ENCODE measurements at places on chromosomes 4 and X.
A peak's percentile ranks its signal among the peaks of the same experiment; 100 is the strongest.

DNA sequence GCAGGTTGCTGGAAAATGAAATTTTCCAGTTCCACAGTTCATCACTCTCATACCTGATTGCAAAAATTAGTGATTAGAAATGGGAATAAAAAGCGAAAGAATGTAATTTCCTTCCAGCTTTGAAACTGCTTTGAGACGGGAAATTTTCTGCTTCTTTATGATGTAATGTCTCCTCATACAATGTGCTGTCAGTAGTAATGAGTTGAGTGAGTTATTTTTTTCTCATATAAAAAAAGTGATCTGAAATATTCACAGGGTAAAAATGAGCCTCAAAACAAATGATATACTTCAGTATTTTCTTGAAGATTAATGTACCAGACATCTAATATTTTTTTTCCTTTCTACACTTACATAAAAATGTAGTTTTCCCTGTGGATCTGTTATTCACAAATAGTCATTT lies 179.1 kb upstream of the FAT4 start:
- no peak overlapping the region for H3K4me3 ChIP-seq
- no peaks in the 10 kb centered on the region for H3K36me3 ChIP-seq
- DNase-seq, result no peak
- no peaks in the 10 kb centered on the region for H3K27me3 ChIP-seq

GRCh38 chr4:133969202-133969848 lies 232.3 kb downstream of the PABPC4L start:
- H3K27ac ChIP-seq, result no peak overlapping the region
- no peaks in the 10 kb centered on the region for H3K27me3 ChIP-seq
- H3K36me3 ChIP-seq, result no peaks in the 10 kb centered on the region
- H3K4me3 ChIP-seq, result no peak overlapping the region
- H3K4me1 ChIP-seq, result no peaks in the 10 kb centered on the region

DNA sequence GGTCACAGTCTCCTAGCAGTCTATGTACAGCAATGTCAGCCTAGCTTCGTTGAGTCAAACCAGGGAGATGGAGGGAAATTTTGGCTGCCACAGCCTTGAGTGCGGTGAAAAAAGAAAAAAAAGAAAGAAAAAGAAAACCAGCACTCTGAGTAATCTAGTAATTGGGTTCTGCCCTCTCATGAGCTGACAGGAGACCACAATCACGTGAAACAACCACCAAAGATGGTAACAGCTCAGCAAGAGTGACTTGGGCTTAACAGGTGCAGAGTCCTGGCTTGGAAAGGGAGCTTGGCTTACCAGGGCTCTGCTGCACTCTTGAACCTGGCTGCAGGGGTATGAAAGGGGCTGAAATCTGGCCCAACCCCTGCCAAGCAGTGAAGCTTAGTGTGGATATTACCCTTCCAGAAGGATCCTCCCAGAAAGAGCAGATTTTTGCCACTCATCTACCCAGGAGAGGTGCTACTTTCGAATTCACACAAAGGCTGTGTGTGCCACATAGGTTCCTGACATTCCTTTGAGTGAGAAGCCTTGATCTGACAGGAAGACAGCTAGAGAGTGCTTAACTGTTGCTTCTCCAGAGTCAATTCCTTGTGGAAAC lies 350.3 kb downstream of the PTTG2 start:
- no peak overlapping the region for H3K4me3 ChIP-seq
- H3K27ac ChIP-seq, result peak overlapping the region; percentile 38
- peaks cover 15% of the 10 kb centered on the region for H3K36me3 ChIP-seq
- peaks cover 58% of the 10 kb centered on the region for H3K4me1 ChIP-seq
- peak; percentile 77 for DNase-seq

- H3K4me1 ChIP-seq, result no peaks in the 10 kb centered on the region
- DNase-seq, result no peak
- no peaks in the 10 kb centered on the region for H3K36me3 ChIP-seq
Measured at GRCh38 chr4:83993774-83994173, 457.9 kb downstream of the GPAT3 start.

DNA sequence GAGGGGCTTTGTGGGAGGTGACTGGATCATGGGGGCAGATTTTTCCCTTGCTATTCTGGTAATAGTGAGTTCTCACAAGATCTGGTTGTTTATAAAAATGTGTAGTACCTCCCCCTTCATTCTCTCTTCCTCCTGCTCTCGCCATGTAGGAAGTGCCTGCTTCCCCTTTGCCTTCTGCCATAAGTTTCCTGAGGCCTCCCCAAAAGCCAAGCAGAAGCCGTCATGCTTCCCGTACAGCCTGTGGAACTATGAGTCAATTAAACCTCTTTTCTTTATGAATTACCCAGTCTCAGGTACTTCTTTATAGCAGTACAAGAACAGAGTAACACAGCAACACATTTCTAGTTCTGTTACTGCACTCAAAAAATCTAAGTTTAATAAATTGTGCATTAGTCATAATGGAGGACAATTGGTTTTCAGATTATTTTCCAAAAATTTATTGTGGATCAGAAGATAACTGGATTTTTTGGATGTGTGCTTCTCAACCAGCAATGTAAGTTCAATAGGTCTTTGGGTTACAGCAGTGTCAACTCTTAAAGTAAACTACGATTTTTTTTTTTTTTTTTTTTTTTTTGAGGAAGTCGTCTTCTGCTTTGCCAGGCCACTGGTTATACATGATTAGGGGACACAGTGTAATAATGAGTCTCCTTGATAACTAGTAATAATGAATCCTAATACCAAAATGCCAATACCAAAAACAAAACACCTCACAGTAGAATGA lies 69.9 kb downstream of the CHIC2 start:
- no peaks in the 10 kb centered on the region for H3K27me3 ChIP-seq
- no peak overlapping the region for H3K4me3 ChIP-seq
- H3K27ac ChIP-seq, result no peak overlapping the region

- H3K36me3 ChIP-seq, result no peaks in the 10 kb centered on the region
- no peaks in the 10 kb centered on the region for H3K27me3 ChIP-seq
- no peaks in the 10 kb centered on the region for H3K4me1 ChIP-seq
- DNase-seq, result no peak
- no peak overlapping the region for H3K27ac ChIP-seq
Measured at GRCh38 chrX:27765718-27766117, 42.1 kb upstream of the MAGEB10 start.

- no peak overlapping the region for H3K27ac ChIP-seq
- H3K4me1 ChIP-seq, result peaks cover 2% of the 10 kb centered on the region
- H3K27me3 ChIP-seq, result peaks cover 3% of the 10 kb centered on the region
- no peak overlapping the region for H3K4me3 ChIP-seq
Measured at GRCh38 chr4:2212831-2213230, 29.1 kb downstream of the HAUS3 start.

- H3K4me1 ChIP-seq, result no peaks in the 10 kb centered on the region
- peaks cover 2% of the 10 kb centered on the region for H3K27me3 ChIP-seq
- H3K27ac ChIP-seq, result no peak overlapping the region
- DNase-seq, result no peak
Measured at GRCh38 chrX:25049357-25049756, 33.6 kb upstream of the ARX start.

DNA sequence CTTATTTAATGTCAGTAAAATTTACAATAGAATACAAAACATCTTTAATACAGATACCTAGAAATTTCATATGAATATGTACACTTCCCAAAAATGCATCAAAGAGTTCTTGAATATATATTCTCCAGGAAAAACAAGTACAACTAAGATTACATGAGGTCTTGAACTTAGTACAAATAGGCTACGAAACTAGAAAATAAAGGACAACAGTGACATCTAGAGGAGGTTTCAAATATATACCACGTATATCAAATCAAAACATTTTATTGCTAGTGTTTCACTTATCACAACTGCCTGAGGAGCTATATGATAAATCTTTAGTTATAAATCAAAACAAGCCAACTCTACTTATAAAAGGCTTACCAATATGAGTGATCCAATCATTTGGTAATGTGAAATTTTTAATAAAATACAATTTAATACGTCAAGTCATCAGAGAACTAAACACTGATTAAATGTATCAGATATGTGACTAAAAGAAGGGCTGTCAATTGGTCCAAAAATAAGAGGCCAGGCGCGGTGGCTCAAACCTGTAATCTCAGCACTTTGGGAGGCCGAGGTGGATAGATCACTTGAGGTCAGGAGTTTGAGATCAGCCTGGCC lies 36.6 kb downstream of the ANAPC10 start:
- peaks cover 24% of the 10 kb centered on the region for H3K4me1 ChIP-seq
- no peak for DNase-seq
- H3K27me3 ChIP-seq, result no peaks in the 10 kb centered on the region
- H3K36me3 ChIP-seq, result peaks cover 16% of the 10 kb centered on the region
- no peak overlapping the region for H3K27ac ChIP-seq
